Endodermal cell (in vitro differentiated cells): ENCODE measurements at places on chromosomes 4 and X. TPM values are rescaled to one million over a fixed set of nuclear protein-coding genes. Genes with fewer than 3 reads are reported as not detected.
A peak's percentile ranks its signal among the peaks of the same experiment; 100 is the strongest.

GRCh38 chr4:23422878-23423277 lies 467.0 kb downstream of the PPARGC1A start:
- H3K4me3 ChIP-seq, result no peak overlapping the region
- H3K36me3 ChIP-seq, result no peaks in the 10 kb centered on the region
- peak overlapping the region; percentile 81 for H3K27ac ChIP-seq

DNA sequence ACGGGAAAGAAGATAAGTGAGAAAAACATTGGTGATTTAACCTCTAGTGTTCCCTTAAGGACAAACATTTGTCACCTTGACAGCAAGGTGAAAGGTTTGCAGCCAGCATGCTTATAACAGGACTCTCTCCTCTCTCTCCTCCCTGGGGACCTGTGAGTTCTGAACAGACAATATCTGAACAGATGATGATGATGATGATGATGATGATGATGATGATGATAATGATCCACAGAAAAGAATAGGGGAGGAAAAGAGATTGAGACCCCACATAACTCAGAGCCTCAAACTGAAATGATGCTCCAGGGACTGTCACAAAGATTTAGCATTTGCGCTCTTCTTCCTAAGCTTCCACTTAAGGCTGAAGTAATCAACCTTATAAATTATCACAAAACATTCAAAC lies 103.9 kb downstream of the SLC10A7 start:
- no peak for DNase-seq
- H3K27ac ChIP-seq, result no peak overlapping the region
- H3K27me3 ChIP-seq, result no peaks in the 10 kb centered on the region
- no peak overlapping the region for H3K4me3 ChIP-seq
- no peaks in the 10 kb centered on the region for H3K4me1 ChIP-seq

- peak overlapping the region; percentile 88 for H3K4me3 ChIP-seq
- H3K27me3 ChIP-seq, result no peaks in the 10 kb centered on the region
- no peaks in the 10 kb centered on the region for H3K4me1 ChIP-seq
- DNase-seq, result peak; percentile 69
- peaks cover 10% of the 10 kb centered on the region for H3K36me3 ChIP-seq
- no peak overlapping the region for H3K27ac ChIP-seq
Measured at GRCh38 chrX:55908661-55909212, 191.2 kb downstream of the RRAGB start.

DNA sequence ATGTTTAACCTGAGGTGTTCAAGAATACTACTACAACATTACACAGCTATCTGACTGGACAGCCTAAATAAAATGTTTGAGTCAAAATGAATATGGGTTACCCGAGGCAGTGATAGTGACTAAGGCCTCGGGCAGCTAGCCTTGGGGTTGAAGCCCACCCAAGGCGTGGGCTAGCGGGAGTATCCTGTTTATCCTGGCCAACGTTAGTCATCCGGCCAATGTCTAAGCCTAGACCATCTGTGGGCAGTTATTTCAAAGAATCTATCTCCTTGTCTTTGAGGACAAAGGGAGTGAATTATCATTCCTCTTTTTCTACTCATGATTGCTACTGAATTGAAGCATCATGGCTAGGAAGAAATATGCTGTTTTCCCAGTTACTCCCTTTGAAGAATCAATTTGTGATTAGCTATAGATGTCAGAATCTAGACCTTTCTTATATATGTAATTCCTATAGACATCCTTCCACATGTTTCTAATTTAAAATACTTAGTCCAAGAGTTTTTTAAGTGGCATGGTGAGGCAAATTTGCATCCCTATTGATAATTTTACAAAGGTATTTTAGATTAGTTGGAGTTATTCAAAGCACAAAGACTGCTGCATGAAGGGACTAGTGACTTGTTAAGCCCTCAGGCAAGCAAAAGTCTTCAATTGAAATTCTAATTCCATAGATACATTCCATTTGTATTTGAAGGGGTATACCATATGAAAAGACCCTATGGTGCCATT lies 6.0 kb upstream of the PDGFC start:
- DNase-seq, result no peak
- peak overlapping the region; percentile 14 for H3K27ac ChIP-seq
- no peaks in the 10 kb centered on the region for H3K27me3 ChIP-seq
- H3K4me3 ChIP-seq, result no peak overlapping the region
- H3K4me1 ChIP-seq, result no peaks in the 10 kb centered on the region
- no peaks in the 10 kb centered on the region for H3K36me3 ChIP-seq

The PPAT gene
- total RNA-seq, result 34.5 to 63.0 TPM (median 54.1 TPM) in 3 replicates
